ENCODE measurements at places on chromosomes 2 and 18.

DNA sequence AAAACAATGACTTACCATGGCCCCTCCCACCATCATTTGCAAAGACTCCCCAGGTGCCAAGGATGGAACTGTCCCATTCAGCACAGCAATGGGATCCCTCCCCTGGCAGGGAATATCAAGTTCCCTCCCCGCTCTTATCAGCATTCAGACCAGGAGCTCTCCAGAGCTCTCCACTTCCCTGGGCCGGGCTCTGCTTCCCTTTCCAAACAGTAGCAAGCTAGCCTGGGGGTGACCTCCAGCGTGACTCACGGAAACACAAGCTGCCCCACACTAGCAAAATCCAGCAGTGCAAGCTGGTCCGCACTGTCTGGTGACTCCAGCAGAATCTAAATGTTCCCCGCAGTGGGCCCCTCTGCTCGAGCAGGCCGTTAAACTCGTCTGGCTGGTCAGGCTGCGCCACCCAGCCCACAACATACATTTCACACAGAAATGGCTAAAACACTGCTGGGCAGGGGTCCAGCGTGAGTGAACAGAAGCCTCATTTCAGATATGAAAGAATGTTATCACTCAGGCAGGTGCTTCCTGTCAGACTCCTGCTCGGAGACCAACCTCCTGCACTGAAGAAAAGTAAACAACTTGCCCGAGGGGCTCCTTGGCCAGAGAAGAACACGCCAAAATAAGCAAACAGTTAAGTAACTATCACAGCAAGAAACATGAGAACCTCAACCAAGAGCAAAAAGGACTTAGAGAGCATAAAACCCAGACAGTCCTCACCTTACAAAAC lies 33.9 kb downstream of the STAT1 start:
- no peak for DNase-seq

GRCh38 chr2:6077585-6077984 lies 385.4 kb downstream of the SOX11 start:
- no peak for DNase-seq

GRCh38 chr18:72542342-72542741 lies 1.8 kb downstream of the CBLN2 start:
- DNase-seq: no peak

GRCh38 chr2:156397229-156397628 lies 39.0 kb upstream of the GPD2 start:
- DNase-seq: no peak

GRCh38 chr2:205375461-205376448 lies 306.5 kb upstream of the NRP2 start:
- DNase-seq: no peak

Measured in stimulated activated CD8-positive, alpha-beta memory T cell treated with anti-CD3 and anti-CD28 coated beads, Interleukin-15, amount 100 ng/mL, for 48 hours (primary cell).